Bronchial smooth muscle cell (primary cell): ENCODE measurements at places on chromosomes 7 and 10. TPM values are rescaled to one million over a fixed set of nuclear protein-coding genes. Genes with fewer than 3 reads are reported as not detected.

The MYL10 gene
- not detected in 2 replicates for total RNA-seq

The GATA3 gene
- total RNA-seq: not detected in 2 replicates

The TUBB8 gene
- not detected in 2 replicates for total RNA-seq

The NXPH1 gene
- not detected in 2 replicates for total RNA-seq

The NODAL gene
- not detected in 2 replicates for total RNA-seq

The NPC1L1 gene
- under 0.01 and 0.09 TPM in 2 replicates for total RNA-seq

The CNOT4 gene
- total RNA-seq: 7.2 and 8.0 TPM in 2 replicates

The OR2A5 gene
- not detected in 2 replicates for total RNA-seq

The TSPAN14 gene
- total RNA-seq: 7.4 and 12.5 TPM in 2 replicates

The VSTM4 gene
- total RNA-seq: 5.5 and 6.4 TPM in 2 replicates

The WDFY4 gene
- not detected in 2 replicates for total RNA-seq

The SPDYE5 gene
- total RNA-seq: not detected in 2 replicates

The PCGF5 gene
- 12.6 and 15.6 TPM in 2 replicates for total RNA-seq

The PLXNA4 gene
- total RNA-seq: 0.47 and 2.5 TPM in 2 replicates

The YAE1 gene
- 39.2 and 82.2 TPM in 2 replicates for total RNA-seq

The AHCYL2 gene
- total RNA-seq: 14.5 and 15.7 TPM in 2 replicates

The SPDYE2 gene
- not detected in 2 replicates for total RNA-seq

The RNLS gene
- total RNA-seq: 10.4 and 12.6 TPM in 2 replicates

The SEMA4G gene
- total RNA-seq: 0.43 and 1.6 TPM in 2 replicates

The LIPJ gene
- under 0.01 and 0.16 TPM in 2 replicates for total RNA-seq

The RET gene
- total RNA-seq: 0.17 and 0.32 TPM in 2 replicates

The FEZF1 gene
- total RNA-seq: not detected in 2 replicates
